8988T (cell line): ENCODE measurements at places on chromosomes 5 and 9.
A peak's percentile ranks its signal among the peaks of the same experiment; 100 is the strongest.

GRCh38 chr9:129524582-129525270 is 96.2 kb downstream of the C9orf50 start:
- DNase-seq, result no peak

DNA sequence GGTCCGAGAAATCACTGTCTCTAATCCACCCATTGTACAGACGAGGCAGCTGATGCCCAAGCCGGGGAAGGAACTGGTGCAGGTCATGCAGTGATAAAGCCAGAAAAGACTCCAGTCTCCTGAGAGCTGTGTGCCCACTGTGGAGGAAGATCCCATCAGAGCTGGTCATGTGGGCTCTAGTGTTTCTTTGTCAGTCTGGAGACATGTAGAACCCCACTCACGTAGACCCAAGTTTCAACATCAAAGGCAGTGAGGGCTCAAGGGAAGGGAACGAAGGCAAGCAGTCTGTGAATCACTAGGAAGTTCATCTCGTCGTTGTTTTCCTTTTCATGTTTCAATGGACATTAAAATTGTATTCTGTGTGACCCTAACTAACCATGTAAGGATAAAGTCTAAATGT is 14.6 kb upstream of the GLIPR2 start:
- no peak for DNase-seq

- no peak for DNase-seq
These were observed 7.1 kb downstream of the FPGS start for GRCh38 chr9:127809540-127810377.

GRCh38 chr5:108521011-108521700 is 139.3 kb upstream of the FBXL17 start:
- DNase-seq, result no peak

DNA sequence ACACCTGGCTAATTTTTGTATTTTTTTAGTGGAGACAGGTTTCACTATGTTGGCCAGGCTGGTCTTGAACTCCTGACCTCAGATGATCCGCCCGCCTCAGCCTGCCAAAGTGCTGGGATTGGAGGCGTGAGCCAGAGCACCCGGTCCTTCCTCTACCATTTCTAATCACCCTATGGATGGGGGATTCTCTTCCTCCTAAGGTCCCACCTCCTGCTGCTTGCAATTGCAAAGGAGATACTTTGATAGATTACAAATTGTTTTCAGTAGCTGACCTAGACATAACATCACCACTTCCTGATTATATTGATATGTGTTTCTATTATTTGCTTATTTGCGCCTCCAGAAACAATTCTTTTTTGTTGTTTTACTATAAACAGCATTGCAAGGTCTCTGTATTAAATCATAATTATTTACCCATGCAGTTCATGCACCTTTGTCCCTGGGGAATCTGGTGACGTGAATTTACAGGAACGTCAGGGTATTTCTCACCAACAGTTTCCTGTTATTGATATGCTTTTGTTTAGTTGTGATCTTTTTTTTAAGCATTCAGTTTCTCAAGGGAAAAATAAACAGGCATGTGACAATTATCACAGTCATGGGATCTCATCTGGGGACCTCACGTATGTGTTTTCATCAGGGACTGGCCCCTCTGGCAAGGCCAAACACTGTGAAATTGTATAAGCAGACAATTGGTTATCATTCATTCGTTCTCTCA is 43.2 kb downstream of the ESM1 start:
- no peak for DNase-seq

DNA sequence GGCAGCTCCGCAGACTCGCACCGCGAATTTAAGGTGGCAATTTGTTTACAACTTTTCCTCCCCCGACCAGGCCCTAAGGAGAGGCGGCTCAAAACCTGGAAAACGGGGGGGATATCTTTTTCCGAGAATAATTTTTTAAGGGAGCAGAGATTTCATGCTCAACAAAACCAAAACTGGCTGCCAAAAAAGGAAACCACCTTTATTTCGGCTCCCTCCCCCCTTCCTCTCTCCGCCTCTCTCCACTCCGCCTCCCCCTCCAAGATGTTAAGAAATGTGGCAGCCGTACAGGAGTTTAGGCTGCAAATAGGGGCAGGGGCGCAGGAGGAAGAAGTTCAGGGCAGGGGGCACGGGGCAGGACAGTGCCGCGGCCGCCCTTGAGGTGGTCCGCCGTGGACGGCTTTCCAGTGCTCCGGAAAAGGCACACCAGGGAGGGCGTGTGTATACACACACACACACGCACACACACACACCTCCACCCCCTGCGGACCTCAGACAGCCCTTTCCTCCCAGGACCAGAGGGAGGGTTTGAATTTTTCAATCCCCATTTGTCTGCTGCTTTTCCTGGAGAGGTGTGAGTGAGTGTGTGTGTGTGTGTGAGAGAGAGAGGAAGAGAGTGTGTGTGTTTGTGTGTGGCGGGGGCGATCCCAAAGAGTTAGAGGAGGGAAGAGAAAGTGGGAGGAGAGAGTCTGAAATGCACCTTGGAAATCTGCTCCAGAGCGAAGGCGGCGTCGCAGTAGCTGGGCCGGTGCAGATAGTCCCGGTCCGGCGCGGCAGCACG is 9.1 kb downstream of the PTCH1 start:
- no peak for DNase-seq

GRCh38 chr9:7622481-7622880 is 177.1 kb downstream of the DMAC1 start:
- no peak for DNase-seq

DNA sequence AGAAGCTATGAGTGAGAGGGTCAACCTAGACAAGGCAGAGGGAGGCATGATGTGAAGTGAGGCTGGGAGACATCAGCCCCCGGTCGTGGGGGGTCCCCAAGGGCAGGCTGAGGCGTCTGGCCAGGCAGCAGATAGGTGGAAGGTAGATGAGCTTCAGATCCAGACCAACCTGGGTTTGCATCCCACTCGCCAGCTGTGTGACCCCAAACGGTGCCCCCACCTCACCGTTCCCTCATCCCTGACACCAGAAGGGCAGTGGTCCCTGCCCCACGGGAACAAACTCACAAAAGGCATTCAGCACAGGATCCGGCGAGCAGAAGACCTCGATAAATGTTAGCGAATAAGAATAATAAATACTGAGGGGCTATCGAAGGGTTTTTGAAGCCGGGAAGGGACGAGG is 27.5 kb upstream of the LMX1B start:
- DNase-seq, result no peak

GRCh38 chr5:96569770-96570169 is 92.4 kb upstream of the CAST start:
- DNase-seq, result no peak

GRCh38 chr5:42064821-42065220 is 139.7 kb downstream of the FBXO4 start:
- DNase-seq, result no peak

- DNase-seq, result no peak
These were observed 249.5 kb downstream of the MAN2A1 start for GRCh38 chr5:109939116-109939682.

DNA sequence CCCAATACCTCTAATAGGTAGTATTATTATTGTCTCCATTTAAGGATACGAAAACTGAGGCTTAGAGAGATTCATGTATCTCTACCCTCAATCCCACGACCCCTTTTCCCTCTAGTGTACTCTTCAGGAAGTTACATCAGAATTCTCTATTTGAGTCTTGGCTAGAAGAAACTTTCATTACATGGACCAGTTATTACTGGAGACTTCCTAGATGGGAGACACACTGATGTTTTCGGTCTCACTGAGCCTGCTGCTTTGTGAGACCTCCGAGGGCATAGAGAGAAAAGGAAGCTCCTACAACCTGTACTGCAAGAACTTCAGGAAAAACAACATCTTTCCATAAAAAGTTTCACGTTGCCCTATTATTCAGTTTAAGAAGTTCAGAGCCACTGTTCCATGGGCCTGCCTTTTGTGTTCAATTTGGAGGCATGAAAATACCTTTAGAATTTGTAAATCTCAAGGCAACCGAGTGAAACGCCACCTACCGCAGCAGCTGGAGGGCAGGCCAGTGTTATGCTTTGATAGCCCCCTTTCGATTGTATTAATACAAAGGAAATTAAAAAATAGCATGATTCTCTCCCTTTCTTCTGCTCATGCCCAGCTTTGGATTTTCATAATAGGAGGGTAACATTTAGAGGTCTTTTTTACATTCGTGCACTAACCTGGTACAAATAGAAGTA is 223.3 kb downstream of the EBF1 start:
- DNase-seq, result no peak

- DNase-seq, result no peak
These were observed 16.0 kb downstream of the HSD17B4 start for GRCh38 chr5:119468286-119468685.

GRCh38 chr9:15081021-15081753 is 171.0 kb upstream of the FREM1 start:
- DNase-seq, result no peak

DNA sequence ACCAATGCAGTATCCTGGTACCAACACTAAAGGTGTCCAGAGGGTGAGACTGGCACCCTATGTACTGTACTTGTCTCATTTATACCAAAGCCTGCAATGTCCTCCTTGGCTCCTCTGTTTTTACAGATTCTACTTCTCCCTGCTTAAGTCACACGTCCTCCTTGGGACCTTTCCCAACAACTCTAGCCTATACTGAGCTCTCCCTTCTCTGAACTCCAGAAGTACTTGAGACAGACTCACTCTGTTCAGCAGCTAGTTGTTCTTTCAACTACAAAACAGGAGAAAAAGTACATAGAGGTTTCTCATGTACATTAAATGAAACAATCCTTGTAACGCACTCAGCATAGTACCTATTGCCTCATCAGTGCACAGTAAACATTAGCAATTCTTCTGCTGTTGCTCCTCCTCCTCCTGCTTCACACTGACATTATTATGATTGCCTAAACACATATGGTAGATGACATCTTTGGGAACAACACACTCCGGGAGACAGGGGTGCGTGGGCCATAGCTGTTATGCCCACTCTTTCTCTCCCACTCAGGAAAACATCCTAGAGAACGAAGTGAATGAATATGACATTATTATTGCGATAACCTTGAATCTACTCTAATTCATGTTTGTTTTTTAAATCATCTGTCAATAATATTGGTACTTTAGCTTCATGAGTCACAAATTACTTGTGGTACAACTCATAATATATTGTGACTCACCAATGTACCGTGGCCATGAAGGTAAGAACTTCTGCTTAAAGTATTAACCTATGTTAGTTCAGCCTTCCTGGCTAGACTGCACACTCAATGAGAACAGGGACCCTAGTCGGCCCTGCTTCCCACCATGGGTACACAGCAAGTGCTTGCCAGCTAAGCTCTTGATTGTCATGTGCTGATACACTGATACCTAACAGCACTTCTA is 180.3 kb upstream of the ADRA1B start:
- no peak for DNase-seq

- no peak for DNase-seq
These were observed 77.4 kb downstream of the UBE2R2 start for GRCh38 chr9:33894316-33894715.

DNA sequence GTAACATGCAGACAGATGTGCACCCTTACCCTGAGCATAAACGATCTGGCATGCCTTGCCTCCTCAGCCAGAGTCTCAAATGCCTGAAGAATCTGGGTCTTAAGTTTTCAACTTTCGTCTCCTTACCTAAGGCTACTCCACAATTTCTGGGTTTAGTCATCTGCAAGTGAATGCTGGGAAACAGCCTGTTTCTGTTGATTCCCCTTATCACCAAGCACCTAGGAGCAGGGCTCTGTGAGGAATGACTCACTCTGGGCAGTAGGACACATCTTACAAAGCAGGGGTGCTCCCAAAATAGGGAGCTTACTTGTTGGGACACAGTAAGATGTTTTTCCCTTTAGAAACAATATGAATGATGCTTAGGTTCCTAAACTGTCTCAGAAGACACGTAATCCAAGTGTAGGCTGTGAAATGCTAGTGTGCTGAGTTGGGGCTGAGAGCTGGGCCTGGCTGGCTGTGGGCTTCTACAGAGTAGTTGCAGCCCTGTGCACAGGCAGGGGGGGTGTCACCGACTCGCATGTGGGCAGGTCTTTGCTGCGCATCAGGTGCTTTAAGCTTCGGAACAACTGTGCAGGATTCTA is 58.0 kb downstream of the DAP start:
- DNase-seq, result no peak

DNA sequence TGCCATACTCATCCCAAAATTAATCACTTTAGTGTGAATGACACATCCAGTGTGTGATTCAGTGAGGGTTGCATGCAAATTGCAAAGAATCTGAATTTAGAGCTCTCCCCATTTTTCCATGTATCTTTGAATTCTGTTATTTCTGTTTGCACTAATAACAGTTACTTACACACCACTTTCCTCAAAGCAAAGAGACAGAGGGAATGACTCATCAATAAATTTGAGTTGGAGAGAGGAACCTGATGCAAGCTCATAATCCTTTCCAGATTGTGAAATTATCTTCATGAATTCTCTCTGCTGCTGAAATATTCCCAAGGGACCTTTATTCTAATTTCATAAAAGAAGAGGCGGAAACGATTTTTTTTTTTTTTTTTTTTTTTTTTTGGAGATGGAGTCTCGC is 204.8 kb downstream of the CDH9 start:
- no peak for DNase-seq

DNA sequence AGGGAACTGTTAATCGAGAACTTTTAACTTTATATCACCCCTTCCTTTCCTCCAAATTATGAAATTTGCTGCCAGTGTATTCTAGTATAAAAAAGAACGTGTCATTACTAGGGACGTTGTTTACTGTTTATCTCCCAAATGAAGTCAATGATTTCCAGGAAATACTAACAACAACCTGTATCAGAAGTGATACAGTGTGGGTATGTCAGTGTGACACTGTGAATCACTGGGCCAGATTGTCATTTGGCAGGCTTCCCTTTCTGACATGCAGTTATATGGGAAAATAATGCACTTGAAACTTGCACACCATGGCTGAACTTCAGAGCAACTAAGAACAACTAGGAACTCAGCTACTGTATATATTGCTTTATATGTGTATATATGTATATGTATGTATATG is 12.6 kb downstream of the ZNF462 start:
- no peak for DNase-seq

- no peak for DNase-seq
These were observed 215.3 kb downstream of the MEF2C start for GRCh38 chr5:88667496-88668201.

GRCh38 chr5:72242796-72243475 is 77.1 kb downstream of the MRPS27 start:
- no peak for DNase-seq

- DNase-seq, result no peak
These were observed 1002.7 kb upstream of the DMAC1 start for GRCh38 chr9:8802242-8802641.

DNA sequence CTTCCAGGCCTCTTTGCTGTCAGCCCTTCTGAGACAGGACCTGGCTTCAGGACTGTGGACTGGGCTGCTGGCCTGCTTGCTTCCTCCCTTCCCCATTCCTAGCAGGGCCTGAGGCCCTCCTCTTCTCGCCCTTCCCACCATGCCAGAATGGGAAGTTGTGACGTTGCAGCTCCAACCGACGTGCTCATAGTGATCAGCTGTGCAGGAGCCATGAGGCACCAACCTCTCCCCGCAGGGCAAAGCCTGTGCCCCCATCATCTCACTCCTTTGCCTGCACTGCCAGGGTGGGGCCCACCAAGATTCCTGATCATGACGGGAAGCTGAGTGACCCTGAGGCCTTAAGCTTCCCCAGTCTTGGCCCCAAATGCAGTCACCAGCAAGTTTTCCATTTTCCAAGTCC is 45.1 kb upstream of the GARNL3 start:
- DNase-seq, result no peak

GRCh38 chr5:120463991-120464626 is at the start of gene PRR16:
PRR16 (plus strand) TSS chr5:120464300.
- peak; percentile 75 for DNase-seq
